ENCODE measurements at places on chromosomes 4 and X.

DNA sequence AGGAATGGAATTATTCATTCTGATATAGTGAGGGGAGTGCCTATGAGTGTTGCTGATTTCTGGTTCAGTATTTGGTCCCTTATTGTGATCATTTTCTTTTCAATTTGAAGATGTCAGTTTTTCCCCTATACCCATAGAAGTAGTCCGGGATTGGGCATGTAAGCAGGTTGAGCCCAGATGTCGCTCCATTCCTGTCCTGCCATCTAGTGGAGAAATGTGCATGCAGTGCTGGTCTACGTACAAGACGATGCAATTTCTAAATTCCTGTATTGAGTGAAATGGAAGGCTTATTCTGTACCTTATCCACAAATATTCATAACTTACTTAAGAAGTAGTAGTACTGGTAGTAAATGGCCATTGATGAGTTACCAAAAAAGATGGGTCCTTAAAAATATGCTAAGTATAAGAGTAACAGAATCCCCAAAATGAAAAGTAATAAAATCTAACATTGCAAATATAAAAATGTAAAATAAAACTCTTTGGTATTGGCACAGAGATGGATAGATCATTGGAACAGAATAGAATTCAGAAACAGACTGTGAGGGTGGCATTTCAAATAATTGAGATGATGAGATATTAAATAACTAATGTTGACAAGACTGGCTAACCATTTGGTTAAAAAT, 60.9 kb downstream of the UGT8 start:
- DNase-seq, result peak; percentile 38

- no peak for DNase-seq
These were observed 18.0 kb downstream of the HPSE start for GRCh38 chr4:83316459-83317165.

DNA sequence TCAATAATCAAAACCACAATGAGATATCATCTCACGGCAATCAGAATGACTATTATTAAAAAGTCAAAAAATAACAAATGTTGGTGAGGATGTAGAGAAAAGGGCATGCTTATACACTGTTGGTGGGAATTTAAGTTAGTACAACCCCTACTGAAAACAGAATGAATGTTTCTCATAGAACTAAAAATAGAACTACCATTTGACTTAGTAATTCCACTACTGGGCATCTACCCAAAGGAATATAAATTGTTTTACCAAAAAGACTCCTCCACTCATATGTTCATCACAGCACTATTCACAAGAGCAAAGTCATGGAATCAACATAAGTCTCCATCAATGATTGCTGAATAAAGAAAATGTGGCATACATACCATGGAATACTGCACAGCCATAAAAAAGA, 278.1 kb upstream of the ARSJ start:
- no peak for DNase-seq

DNA sequence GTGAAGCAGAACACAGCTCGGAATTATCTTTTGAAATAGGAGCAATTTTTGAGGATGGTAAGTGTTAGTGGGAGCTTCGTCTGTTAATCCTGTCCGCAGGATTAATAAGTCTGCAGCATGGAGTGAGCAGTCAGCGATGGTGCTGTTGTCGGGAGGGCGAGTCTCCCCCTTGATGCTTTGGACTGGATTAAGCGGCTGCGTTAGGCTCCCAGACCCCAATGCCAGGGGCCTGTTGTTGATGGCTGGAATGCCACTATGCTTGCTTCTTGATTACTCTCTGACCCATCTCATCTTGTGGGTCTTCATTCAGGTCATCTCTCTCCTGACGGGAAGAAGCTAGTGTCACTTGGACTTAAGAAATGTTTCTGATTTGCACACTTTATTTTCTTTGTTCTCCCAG, 332.6 kb downstream of the ARHGAP10 start:
- no peak for DNase-seq

DNA sequence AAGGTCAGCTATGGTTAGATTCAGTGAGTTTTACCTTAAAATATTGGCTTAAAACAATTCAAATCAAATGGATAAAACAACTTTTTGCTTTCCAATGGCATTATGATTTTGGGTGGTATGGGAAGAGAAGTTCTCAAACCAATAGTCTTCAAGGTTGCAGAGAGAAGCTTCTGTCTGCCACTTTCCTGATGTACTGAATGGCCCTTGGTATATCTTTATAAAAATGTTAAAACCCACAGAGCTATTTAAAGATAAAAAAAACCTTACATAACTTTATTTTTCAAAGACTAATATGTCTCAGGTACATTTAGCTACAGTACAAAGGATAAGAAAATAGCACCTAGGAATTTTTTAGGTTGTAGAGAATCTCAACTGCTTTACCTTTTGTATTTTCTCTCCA, 6.9 kb downstream of the FGA start:
- DNase-seq, result no peak

DNA sequence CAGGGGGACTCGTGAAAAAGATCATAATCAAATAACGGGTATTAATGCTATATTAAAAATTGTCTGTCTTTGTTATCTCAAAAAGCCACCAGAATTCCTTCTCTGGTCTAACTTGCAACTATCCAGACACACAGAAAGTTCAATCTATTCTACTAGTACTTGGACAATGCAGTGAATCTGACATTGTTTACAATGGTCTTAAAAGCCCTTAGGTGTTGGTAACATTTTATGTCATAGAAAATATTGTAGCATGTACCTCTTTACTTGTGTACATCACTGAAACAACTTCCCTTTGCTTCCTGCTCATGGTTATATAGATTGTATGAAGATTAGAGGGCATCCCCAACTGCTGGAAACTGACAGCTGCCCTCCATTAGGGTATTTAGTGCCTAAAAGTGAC, 71.1 kb upstream of the PPP3CA start:
- no peak for DNase-seq

DNA sequence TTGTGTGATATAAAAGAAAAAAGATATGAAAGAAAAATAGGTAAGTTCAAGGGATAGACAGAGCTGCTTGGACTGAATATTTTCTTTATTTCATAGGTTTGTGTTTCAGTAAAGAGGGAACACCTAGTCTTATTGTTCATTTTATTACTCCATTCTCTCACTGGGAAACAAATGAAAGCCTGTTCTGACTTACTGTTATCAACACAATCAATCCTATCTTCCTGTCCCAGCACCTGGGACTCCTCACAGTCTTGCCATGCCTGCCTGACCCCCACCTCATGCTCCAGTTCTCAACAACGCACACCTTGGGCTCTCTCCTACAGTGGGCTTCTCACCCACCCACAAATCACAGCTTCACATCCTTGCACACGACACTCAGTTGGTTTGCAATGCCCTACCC, 189.5 kb downstream of the PRDM5 start:
- no peak for DNase-seq

- no peak for DNase-seq
These were observed 1.0 kb downstream of the NHSL2 start for GRCh38 chrX:71911731-71912050.

- no peak for DNase-seq
These were observed 1611.1 kb downstream of the ARAP2 start for GRCh38 chr4:34633241-34633640.

GRCh38 chr4:10205223-10205622, 88.6 kb upstream of the WDR1 start:
- no peak for DNase-seq

GRCh38 chrX:77422891-77423648, 24.1 kb upstream of the FGF16 start:
- no peak for DNase-seq

DNA sequence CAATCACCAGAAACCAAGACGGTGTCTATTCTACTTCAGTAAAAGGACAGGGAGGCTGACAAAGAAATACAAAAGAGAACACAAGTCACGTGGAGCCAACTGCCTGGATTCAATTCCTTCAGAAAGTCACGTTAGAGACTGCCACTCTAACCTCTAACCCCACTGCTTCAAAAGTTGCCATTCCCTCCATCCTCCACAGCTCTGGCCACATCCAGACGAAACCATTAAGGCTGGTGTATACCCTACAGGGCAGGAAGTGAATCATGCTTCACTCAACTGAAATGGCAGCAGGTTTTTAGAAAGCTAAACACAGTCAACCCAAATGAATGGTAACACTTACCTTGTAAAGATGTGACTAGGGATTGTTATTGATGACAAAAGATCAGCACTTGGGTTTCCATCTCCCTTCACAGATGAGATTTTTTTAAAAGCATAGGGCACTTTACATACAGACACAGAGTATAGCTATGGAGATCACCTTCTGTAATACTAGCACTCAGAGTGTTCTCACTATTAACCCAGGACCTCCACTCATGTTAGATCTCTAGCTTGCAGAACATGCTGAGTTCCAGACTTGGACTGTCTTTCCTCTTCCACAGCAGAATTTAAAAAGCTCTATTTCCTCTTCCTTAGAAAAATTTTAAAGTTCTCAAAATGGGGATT, 37.4 kb downstream of the MAML3 start:
- DNase-seq, result peak; percentile 53

DNA sequence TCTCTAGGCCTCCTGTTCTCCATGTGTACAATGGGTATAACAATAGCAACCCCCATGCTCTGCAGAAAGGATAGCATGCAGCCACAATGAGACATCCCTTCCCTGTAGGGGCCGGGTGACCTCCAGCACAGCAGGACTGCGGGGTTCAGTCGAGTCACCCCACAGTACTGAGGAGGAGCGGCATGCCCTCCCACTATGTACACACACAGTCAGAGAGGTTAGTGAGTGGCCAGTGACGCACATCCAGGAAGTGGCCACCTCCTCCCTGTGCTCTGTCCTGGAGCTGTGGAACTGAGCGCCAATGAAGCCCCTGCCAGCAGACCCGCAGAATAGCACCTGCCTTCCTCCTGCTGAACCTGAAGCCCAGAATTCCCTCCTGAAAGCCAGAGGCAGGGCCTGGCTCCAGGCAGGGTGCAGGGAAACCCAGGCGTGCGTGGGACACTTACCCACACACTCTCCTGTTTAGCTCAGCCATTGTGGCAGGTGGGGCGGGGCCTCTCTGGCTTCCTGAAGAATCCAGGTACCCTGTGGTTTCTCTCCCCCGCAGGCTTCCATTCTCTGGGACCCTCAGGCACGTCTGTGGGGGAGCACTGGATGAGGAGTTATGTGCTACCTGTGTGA, 50.0 kb downstream of the WFS1 start:
- no peak for DNase-seq

DNA sequence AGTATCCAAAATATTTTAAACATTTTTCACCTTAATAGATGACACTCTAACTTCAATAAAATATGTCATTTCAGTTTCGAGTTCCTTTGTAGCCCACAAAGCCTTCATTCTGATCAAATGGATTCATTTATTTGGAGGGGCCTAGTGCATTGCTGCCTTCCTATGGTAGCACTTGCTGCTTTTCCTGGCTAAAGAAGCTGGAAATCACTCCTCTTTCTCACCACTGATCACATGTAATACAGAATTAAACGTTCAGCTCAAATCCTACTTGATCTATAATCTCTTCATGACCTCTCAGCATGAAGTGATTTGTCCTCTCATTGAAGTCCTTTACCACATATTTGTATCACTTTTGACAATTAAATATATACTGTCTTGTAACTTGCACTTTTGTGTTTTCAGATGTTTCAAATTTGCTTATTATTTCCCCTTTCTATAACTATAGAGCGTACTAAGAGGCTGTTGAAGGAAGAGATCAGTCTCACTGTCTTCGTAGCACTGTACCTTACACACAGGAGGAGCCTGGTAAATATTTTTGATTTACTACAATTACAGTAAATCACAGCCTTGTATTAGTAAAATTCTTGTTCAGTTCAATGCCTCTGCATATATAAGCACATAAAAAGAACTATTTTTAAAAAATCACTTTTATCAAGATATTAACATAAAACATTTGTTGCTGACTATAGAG, 555 bp downstream of the CFI start:
- no peak for DNase-seq

DNA sequence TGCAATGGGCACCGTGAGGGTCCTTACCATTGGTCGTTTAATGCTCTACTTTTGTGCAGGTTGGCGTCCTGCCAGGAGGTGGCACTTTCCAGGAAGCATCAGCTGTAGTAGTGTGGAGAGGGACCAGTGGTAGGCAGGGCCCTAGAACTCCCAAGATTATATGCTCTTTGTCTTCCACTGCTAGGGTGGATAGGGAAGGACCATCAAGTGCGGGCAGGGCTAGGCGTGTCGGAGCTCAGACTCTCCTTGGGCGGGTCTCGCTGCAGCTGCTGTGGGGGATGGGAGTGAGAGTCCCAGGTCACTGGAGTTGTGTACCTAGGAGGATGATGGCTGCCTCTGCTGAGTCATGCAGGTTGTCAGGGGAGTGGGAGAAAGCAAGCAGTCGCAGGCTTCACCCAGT, 134.7 kb downstream of the KLF8 start:
- no peak for DNase-seq

DNA sequence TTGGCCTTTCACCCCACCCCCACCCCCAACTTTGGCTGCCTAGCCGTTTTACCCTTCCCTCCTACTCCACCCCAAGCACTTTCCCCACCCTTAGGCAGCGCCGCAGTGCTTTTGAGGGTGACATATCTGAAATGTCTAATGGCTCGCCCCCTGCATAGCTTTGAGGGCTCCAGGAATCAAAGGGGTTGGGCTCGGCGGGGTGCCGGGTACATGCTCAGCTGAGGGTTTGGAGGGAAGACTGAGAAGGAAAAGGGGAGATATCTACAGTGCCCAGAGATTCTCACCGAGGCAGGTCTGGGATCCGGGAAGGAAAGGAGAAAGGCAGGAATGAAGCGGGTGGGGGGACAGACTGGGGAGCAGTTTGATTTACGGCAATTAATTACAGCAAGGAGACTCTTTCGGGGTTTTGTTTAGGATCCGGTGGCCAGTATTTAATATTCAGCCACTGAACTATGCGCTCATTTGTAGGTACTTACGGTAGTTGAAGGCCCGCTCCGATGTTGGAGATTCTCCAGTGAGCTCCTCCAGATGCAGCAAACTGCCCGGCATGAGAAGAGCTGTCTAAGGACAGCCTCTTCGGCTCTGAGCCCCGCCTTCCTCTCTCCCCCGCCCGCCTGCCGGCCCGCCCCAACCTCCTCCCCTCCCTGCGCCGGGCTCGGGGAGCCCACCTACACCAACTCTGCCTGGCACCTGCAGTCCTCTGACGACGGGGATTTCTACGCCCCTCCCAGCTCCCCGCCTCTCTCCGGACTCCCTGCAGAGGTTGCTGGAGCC, at the start of gene IGSF1:
Gene IGSF1 (minus strand): TSS at position 569 of the 774 bp plus-strand sequence. CDS start 2,632 bp downstream, outside the sequence.
- no peak for DNase-seq

All from activated CD4-positive, alpha-beta T cell treated with anti-CD3 and anti-CD28 coated beads, Interleukin-2, amount 10 ng/mL, durations not matched to agents 7 days and 5 days (primary cell).